ENCODE measurements at places on chromosomes 5 and 9.

DNA sequence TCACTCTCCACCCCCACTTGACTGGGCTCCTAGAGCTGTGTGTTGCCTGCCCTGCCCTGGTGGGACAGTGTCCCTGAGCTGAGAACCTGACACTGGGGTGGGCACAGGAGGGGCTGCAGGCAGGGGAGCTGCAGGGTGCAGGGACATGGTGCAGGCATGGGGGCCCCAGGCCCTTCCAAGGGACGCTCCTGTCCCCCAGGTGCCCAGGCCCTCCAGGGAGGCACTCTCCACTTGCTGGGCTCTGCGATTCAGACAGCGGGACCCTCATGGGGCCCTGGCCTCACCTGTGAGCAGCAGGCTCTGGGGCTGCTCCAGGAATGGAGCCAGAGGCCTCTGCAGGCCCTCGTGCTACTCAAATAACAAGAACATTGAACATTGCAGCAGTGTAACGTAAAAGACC is 89.4 kb downstream of the BARX1 start:
- no peak for DNase-seq

- no peak for DNase-seq
Measured at GRCh38 chr5:168135897-168136296, 155.5 kb upstream of the WWC1 start.

DNA sequence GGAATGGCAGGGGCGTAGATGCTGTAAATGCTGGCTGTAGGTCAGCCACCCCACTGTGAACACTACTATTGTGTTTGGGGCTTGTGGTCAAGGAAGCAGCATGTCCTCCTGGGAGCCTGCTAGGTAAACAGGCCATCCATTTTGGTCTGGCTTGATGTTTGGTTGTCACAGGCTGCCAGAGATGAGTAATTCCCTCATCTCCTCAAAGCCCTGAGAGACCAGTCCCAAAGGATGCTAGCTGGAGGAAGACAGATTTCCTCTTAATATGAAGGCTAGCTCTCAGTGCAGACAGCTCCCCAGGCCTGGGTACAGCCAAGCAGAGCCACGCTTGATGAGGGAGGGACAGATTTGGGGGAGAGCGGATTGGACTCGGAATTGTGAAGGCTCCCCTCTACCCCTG is 72.5 kb upstream of the MAP1B start:
- no peak for DNase-seq

- DNase-seq, result no peak
Measured at GRCh38 chr5:57761513-57761912, 278.9 kb upstream of the ACTBL2 start.

GRCh38 chr9:19642256-19642655 is 146.6 kb downstream of the SLC24A2 start:
- no peak for DNase-seq

- DNase-seq, result no peak
Measured at GRCh38 chr5:134453016-134453415, 41.3 kb upstream of the CDKN2AIPNL start.

DNA sequence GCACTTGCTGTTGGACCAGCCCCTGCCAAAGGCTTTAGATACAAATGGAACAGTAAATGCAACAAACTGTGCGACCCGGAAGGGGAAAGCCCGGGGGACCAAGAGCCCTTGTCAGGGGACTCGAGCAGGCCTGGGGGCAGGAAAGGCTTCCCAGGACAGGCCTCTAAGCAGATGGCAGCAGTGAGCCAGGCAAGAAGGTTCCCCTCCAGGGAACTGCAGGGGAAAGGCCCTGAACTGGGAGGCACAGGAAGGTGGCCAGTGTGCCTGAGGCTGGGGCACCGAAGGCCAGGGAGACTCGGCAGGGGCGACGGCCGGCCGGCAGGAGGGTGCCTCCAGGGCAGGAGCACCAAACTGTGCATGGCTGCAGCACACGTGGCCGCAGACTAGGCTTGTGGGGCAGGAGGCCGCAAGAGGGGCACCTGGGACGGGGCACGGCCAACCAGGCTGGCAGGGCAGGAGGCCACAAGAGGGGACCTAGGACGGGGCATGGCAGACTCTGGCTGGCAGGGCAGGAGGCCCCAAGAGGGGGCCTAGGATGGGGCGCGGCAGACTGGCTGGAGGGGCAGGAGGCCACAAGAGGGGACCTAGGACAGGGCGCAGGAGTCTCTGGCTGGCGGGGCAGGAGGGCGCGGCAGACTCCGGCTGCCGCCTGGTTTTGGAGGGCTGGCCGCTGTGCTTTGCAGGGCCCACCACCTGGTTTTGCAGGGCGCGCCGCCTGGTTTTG is 10.0 kb downstream of the VAV2 start:
- DNase-seq, result no peak

GRCh38 chr5:80134876-80135275 is 99.7 kb downstream of the THBS4 start:
- DNase-seq, result no peak

- DNase-seq, result no peak
Measured at GRCh38 chr9:73683862-73684591, 532.4 kb downstream of the ANXA1 start.

DNA sequence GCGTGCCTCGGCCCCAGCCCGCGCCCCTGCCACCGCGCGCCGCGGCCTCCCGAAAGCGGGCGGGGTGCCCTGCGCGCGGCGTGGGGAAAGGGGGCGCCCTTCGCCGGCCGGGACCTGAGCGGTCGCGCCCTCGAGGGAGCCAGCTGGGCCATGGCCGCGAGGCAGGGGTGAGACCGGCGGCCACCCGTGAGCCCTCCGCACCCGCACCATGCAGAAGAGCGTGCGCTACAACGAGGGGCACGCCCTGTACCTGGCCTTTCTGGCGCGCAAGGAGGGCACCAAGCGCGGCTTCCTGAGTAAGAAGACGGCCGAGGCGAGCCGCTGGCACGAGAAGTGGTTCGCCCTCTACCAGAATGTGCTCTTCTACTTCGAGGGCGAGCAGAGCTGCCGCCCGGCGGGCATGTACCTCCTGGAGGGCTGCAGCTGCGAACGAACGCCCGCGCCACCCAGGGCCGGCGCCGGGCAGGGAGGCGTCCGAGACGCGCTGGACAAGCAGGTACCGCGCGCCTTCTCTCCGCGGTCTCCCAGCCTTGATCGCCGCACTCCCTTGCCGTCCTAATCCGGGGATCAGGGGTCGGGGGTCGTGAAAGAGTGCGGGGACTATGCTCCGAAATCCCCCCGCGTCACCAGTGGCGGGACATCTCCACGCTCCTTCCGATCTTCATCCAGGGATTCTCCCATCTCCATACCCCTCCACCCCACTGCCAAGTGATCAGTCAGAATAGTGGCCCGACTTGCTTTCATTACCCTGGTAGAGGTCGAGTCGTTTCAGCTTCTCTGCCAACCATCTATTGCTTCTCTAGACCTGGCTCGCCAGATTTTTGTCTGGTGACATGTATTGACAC is 590 bp downstream of the RASGRF2 start:
- DNase-seq, result peak; percentile 8

DNA sequence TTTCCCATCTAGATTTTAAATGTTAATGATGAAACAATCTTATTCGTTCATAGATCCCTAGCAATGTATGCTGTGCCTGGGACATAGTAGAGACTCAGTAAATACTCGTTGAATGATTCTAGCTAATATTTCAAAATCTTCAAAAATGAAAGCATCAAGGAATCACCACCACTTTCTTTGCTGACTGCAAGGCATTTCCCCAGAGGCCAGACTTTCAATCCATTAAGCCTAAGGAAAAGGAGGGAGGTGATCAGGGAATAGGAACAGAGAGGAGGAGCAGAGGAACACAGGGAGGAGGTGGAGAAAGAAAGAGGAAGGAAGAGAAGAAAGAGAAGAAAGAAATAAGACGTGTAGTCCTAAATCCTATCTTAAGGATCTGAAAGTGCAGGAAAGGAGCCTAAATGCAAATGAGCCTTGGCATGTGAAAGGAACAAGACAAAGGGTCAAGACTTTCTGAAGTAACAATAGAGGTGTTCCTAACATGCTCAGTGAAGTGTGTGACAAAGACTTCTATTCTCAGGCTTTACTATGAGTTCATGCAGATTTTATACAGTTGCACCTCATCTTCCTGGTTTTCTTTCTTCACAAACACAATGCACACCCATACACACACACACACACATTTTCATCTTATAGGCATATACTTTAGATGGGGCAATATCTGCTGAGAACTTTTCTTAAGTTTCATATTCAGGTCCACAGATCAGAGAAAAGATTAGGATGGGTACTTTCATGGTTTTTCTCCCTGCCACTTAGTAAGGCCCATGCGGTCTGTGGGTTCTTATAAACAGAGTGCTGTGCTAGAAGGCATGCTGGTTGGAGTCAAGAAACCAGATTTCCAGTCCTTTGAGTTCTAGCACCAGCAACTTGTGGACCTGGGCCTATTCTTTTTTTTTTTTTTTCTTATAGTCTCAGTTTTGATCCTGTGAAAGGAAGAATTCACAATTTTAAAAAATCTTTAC is 512.2 kb upstream of the TNC start:
- no peak for DNase-seq

- no peak for DNase-seq
Measured at GRCh38 chr5:27087747-27088146, 49.4 kb upstream of the CDH9 start.

DNA sequence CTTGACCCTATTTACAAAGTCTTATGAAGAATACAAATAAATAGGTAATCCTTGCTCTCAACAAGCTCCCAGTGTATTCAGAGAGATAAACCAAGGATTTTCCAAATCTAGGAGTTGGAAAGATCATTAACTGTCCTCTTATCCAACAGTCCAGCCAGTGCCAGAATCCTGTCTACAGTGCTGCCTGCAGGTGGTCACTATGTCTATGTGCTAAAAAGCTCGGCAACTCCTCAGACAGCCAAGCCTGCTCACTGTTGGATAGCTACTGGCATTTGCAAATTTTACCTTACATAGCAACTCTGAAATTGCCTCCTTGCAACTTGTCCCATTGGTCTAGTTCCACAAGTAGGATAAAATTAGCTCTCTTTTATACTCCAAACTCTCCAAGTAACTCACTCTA is 187.4 kb downstream of the DCP2 start:
- DNase-seq, result no peak

DNA sequence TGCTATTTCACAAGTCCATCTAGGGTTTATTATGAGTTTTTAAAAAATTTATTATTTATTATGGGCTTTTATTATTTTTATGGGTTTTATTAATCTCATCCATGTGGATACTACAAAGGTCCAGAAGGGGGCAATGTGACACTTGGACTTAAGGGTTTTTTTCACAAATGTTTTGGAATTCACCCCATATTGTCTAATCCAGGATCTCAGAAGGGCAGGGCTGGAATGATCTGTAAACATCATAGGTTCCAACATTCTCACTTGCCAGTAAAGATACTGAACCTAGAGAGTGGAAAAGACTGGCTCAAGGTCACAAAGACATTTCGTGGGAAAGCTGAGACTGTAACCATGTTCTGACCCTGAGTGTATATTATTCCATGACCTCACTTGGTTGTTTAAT is 35.6 kb downstream of the NIM1K start:
- no peak for DNase-seq

DNA sequence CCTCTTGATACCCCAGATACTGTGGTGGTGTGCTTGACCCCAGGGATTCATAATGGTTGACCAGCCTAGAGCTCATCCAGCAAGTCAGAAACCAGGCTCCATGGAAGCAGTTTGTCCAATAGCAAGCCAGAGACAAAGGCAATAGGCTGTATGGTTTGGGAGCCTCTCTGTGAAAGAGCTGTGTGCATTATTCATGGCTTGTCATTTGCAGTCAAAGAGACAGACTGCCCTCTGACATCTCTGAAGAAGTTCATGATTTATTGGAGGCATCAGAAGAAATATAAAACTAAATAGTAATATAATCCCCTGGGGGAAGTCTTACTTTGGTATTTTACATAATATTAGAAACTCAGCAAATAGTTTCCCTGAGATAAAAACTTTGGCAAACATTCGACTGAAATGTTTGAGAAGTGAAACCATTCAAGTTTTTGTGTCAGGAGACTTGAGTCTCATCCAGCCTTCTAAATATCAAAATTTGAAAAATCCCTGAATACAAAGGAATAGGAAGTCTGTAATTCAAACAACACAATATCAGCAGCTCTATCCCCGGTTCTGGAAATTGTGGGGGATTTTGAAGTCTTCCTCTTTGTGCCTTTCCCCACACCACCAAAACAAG is 250.3 kb downstream of the ZSWIM6 start:
- DNase-seq, result no peak

- DNase-seq, result no peak
Measured at GRCh38 chr9:95157481-95158151, 159.9 kb downstream of the FANCC start.

DNA sequence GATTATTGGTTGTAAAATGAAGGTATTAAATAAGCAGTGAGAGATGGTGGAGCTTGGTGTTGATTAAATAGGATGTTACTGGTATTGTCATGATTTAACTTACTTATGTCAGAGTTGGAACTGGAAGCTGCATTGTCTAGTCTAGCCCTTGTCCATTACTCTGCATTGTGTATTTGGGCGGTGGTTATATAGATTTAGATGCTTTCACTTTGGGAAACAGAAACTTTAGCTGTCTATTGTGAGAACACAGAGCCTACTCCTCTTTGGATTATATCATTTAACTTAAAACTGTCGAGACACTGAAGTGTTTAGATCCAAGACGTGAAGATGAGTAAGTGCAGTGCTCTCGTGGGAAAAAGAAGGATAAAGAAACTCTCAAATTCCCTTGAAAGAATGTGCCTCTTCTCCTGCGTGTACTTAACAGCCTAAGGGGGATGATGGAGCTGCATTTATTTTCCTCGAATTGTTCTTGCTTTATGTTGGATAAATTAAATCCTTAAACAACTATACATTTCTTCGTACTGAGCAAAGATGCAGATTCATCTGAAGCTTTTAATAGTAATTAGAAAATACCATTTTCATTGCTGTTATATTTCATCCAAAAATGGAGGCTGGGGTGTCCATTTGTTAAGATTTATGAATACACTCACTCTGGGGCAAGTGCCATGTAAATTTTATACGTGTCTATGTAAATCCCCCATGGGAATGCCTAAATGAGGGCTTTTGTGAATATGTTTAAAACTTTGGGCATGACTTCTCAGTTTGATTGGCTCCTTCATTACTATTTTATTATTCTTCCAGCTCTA is 21.6 kb downstream of the FBXL7 start:
- no peak for DNase-seq

- no peak for DNase-seq
Measured at GRCh38 chr5:149834246-149834855, 104.2 kb downstream of the PPARGC1B start.

GRCh38 chr5:158056130-158056825 is 197.3 kb upstream of the CLINT1 start:
- no peak for DNase-seq

DNA sequence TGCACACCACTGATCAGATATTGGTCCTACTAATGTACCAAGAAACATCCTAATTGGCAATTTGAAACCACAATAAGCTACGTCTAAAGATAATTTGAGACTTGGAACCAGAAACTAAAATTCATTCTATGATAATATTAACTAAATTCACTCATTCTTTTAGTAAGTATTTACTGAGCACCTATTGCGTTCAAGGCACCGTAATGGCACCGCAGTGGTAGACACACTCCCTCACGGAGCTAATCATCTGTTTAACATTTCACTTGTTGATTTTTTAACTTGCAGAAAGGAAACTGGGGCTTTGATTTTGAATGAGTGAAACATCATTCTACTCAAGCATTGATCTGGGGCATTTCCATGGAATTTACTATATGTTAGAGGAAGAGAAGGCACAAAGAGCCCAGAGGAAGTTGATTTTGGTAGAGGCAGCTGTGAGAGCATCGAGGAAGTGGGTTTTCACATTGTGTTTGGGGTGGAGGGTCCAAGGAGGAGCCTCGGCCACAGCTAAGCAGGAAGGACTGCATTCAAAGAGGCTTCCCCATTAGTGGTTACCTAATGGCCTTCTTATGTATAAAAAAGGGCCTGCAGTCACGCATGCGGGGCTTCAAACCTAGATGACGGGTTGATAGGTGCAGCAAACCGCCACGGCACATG is 7.1 kb downstream of the RAPGEF1 start:
- DNase-seq, result no peak
